ENCODE measurements at places on chromosomes 11 and 22. TPM values are rescaled to one million over a fixed set of nuclear protein-coding genes. Genes with fewer than 3 reads are reported as not detected.

- no peaks in the 10 kb centered on the region for H3K27me3 ChIP-seq
- peaks cover 4% of the 10 kb centered on the region for H3K36me3 ChIP-seq
- H3K4me1 ChIP-seq = no peaks in the 10 kb centered on the region
- DNase-seq = no peak
- no peak overlapping the region for H3K4me3 ChIP-seq
- H3K27ac ChIP-seq = no peak overlapping the region
These were observed 81.4 kb downstream of the PPP6R3 start for GRCh38 chr11:68541991-68542390.

DNA sequence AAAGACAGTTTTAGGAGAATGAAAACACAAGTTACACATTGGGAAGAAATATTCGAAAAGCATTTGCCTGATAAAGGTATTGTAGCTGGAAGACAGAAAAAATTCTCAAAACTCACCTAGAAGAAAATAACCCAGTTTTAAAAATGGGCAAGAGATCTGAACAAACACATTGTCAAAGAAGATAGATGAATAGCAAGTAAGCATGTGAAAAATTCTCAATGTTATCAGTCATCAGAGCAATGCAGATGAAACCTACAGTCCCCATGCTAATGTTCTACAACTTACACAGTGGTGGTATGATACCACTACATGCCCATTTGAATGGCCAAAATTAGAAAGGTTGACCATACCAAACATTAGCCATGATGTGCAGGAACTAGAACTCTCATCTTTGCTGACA lies 29.4 kb downstream of the PPARA start:
- H3K4me3 ChIP-seq = no peak overlapping the region
- H3K27me3 ChIP-seq = no peaks in the 10 kb centered on the region
- H3K4me1 ChIP-seq = no peaks in the 10 kb centered on the region
- H3K27ac ChIP-seq = no peak overlapping the region
- DNase-seq = no peak

DNA sequence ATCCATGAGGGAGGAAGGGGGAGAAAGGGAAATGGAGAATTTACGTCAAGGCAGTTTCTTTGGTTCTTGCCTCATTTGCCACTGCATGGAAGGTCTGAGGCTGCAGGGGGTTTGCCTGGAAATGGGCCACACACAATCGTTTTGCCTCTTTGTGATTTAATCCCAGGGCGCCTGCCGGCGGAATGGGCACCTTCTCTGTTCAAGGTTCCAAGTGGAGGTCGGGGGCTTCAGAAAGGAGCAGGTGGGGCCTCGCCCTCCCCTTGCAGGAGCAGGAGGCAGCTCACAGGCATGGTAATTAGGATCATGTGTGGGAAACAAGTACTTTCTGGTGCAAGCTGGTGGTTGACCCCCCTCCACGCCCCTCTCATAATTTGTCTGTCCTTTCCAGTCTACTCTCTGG lies 29.9 kb downstream of the MPPED1 start:
- H3K27me3 ChIP-seq = no peaks in the 10 kb centered on the region
- no peak for DNase-seq
- H3K4me3 ChIP-seq = no peak overlapping the region
- H3K36me3 ChIP-seq = no peaks in the 10 kb centered on the region

DNA sequence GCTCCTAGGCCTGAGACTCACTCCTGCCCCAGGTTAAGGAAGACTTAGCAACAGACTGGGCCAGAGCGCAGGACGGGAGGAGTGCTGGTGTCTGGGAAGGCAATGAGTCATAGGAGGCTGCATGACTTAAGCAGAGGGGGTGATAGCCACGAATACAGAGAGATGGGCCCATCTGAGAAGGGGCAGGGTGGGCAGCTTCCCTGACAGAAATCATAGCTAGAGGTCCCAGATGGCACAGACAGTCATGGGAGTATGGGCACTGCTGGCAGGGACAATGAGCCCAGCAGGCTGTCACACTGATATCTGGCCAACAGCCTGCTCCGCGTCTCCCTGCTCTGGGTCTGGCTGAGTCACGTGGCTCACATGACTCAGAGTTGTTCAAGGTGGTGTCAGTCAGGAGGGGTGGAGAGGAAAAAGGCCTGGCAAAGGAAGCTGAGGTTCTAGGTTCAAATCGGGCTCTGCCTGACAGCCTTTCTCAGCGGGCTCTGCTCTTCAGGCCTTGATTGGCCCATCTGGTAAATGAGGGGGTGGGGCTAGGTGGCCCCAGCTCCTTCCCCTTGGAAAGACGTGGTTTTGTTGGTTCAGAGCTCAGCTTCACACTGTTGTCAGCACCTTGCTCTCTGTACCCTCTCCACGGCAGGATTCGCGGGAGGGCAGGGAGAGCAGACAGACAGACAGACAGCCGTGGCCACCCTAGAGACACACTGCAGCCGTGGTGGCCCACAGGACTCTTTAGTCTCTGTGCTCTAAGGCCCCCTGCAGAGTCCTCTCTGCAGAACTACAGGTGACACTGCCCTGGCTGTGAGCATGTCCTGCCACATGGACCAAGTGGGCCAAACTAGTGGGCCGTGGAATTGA lies 47.8 kb downstream of the DBX1 start:
- H3K27ac ChIP-seq = peak overlapping the region; percentile 47
- peak; percentile 90 for DNase-seq
- H3K36me3 ChIP-seq = peaks cover 2% of the 10 kb centered on the region
- no peaks in the 10 kb centered on the region for H3K27me3 ChIP-seq

- peaks cover 4% of the 10 kb centered on the region for H3K27me3 ChIP-seq
- DNase-seq = no peak
- H3K4me3 ChIP-seq = no peak overlapping the region
- no peaks in the 10 kb centered on the region for H3K36me3 ChIP-seq
These were observed 344.4 kb upstream of the CADM1 start for GRCh38 chr11:115848611-115849010.

GRCh38 chr11:75801362-75802020 lies 13.5 kb upstream of the UVRAG start:
- no peak overlapping the region for H3K27ac ChIP-seq
- no peaks in the 10 kb centered on the region for H3K4me1 ChIP-seq
- no peak overlapping the region for H3K4me3 ChIP-seq
- H3K36me3 ChIP-seq = no peaks in the 10 kb centered on the region
- DNase-seq = peak; percentile 59
- H3K27me3 ChIP-seq = no peaks in the 10 kb centered on the region

DNA sequence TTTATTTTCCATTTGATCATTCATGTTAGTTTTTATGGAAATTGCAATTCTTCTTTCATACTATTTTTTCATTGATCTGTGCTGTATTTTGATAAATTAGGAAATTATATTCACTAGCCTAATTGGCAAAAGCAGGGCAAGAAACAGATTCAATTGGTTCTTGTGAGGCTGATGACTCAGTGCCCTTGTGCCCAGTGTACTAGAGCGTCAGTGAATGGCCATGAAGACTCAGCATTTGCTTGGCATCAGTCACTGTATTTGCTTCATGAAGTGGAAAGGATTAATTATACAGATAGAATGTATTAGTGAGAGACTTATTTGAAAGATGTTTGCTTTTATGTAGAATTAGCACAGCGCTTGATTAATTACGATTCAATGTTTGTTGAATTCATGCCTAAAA lies 31.8 kb downstream of the MRGPRX1 start:
- no peak for DNase-seq
- no peaks in the 10 kb centered on the region for H3K27me3 ChIP-seq
- no peaks in the 10 kb centered on the region for H3K4me1 ChIP-seq

DNA sequence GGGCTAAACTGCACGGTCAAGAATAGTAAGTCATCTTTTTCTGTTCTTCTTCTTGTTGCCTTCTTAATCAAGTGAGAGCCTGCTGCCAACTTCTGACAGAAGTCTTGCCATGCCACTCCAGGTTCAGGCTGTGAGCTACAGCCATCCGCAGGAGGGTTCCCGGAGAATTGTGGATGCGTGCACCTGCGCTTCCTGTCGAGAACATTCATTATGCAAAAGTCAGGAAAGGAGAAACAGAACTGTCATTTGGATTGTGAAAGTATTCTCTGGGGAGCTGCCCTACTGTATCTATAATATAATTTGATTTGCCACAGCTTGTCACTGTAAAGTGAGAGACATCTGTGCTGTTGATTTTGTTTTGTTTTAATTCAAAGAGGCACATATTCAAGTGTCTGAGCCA lies 12.3 kb downstream of the IL17RA start:
- peak; percentile 19 for DNase-seq
- no peaks in the 10 kb centered on the region for H3K4me1 ChIP-seq
- H3K27me3 ChIP-seq = no peaks in the 10 kb centered on the region

- peaks cover 12% of the 10 kb centered on the region for H3K4me1 ChIP-seq
- no peak overlapping the region for H3K4me3 ChIP-seq
- H3K27me3 ChIP-seq = no peaks in the 10 kb centered on the region
- no peak for DNase-seq
- no peak overlapping the region for H3K27ac ChIP-seq
These were observed 32.4 kb downstream of the SPECC1L start for GRCh38 chr22:24303007-24303406.

DNA sequence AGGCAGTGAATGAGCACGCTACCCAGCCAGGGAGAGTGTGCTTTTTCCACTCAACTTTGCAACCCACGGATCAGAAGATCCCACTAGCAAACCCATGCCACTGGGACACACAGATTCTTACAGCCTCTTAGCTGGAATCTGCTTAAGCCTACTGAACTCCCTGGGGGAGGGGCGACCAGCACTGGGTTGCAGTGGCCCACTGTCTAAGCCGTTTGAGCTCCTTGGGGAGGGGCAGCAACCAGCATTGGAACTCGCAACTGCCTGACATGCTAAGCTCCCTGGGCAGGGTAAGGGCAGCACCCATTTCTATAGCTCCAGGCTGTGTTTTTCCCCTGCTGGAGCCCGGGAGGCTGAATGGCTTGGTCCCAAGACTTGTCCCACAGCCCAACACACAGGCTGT lies 99.6 kb downstream of the FAM168A start:
- H3K27ac ChIP-seq = no peak overlapping the region
- H3K4me1 ChIP-seq = peaks cover 5% of the 10 kb centered on the region
- peak; percentile 67 for DNase-seq
- H3K36me3 ChIP-seq = no peaks in the 10 kb centered on the region
- H3K4me3 ChIP-seq = no peak overlapping the region

DNA sequence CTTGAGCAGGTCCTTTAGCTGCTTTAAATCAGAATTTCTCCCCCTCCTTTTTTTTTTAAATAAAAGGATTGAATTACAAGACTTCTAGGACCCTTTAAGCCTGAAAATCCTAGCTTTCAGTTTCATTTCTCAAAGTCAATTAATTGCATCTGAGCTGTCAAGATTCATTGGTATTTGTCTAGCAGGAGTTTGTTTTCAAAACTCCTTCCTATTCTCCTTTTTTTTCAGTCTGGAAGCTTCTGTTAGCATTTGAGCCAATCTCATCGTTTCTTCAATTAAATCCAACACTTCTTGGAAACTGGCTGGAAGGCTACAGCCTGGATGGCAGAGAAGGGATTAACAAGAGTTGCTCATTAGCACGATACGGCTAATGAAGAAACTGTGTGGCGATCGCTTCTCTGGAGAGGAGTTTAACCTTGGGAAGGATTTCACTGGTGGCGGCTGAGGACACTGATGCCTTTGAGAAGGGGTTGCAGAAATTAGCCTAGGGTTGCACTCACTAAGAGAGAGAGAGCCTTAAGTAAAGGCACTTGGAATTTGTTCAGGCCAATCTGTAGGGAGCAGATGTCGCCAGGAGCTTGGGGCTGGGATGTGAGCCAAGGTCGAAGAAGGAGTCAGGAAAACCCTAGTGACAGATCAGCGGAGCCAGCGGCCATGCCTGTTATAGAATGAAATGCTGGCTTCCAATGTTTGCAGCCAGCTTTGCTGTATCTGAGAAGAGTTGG lies 43.8 kb upstream of the API5 start:
- H3K36me3 ChIP-seq = no peaks in the 10 kb centered on the region
- DNase-seq = no peak
- H3K4me1 ChIP-seq = no peaks in the 10 kb centered on the region
- H3K27ac ChIP-seq = no peak overlapping the region

- H3K4me3 ChIP-seq = no peak overlapping the region
- H3K4me1 ChIP-seq = peaks cover 4% of the 10 kb centered on the region
- no peak for DNase-seq
- H3K36me3 ChIP-seq = no peaks in the 10 kb centered on the region
- H3K27ac ChIP-seq = no peak overlapping the region
These were observed 69.4 kb downstream of the ARL14EP start for GRCh38 chr11:30392221-30392784.

DNA sequence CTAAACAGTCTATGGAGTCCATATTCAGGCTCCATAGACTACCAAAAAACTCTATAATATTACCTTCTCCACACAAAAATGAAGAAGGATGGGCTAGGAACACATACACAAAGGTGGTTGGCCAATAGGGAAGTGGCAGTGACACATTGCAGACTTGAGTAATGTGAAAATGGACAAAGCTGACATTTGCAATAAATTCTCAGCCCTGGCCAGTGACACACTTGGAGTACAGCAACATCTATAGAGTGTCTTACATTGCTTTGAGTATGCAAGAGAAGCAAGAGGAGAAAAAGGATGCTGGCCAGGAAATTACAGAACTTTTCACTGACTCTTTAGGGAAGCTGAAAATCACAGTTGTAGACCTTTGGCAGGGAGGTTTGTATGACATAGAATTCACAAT lies 7.3 kb upstream of the OR52W1 start:
- H3K36me3 ChIP-seq = no peaks in the 10 kb centered on the region
- no peak overlapping the region for H3K27ac ChIP-seq

GRCh38 chr11:12767577-12767976 lies 93.4 kb downstream of the TEAD1 start:
- no peaks in the 10 kb centered on the region for H3K36me3 ChIP-seq
- no peak for DNase-seq
- no peak overlapping the region for H3K27ac ChIP-seq
- peaks cover 2% of the 10 kb centered on the region for H3K4me1 ChIP-seq
- H3K27me3 ChIP-seq = no peaks in the 10 kb centered on the region

DNA sequence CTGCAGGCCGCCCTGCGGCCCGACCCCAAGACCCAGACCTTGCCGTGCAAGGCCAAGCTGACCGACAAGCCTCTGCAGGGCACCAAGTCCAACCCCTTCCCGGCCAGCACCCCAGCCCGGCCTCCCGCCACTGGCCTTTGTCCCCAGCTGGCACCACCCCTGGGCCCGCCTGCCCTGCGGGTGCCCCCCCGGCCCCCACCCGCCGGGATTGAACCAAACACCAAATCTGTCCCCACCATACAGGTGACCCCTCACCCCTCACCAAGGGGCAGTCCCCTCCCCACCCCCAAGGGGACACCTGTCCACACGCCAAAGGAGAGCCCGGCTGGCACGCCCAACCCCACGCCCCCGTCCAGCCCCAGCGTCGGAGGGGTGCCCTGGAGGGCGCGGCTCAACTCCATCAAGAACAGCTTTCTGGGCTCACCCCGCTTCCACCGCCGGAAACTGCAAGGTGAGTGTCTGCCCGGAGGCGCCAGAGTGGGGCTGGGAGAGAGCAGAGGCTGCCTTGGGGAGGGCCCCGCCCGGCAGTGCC lies 36.2 kb downstream of the MOB2 start:
- no peaks in the 10 kb centered on the region for H3K4me1 ChIP-seq
- H3K36me3 ChIP-seq = no peaks in the 10 kb centered on the region
- no peak overlapping the region for H3K4me3 ChIP-seq
- DNase-seq = no peak

- H3K27ac ChIP-seq = peak overlapping the region; percentile 32
- H3K36me3 ChIP-seq = no peaks in the 10 kb centered on the region
- no peak for DNase-seq
- no peaks in the 10 kb centered on the region for H3K4me1 ChIP-seq
- no peak overlapping the region for H3K4me3 ChIP-seq
These were observed 2.0 kb downstream of the CDC42EP1 start for GRCh38 chr22:37562049-37562875.

The MPEG1 gene
- total RNA-seq = 27.0 TPM

The SYT12 gene
- total RNA-seq = 4.7 TPM

The B3GAT1 gene
- total RNA-seq = 0.16 TPM

The XRCC6 gene
- total RNA-seq = 132 TPM

The SLC22A9 gene
- not detected for total RNA-seq

The OR2AT4 gene
- not detected for total RNA-seq
